ENCODE measurements at places on chromosomes 4 and X.

DNA sequence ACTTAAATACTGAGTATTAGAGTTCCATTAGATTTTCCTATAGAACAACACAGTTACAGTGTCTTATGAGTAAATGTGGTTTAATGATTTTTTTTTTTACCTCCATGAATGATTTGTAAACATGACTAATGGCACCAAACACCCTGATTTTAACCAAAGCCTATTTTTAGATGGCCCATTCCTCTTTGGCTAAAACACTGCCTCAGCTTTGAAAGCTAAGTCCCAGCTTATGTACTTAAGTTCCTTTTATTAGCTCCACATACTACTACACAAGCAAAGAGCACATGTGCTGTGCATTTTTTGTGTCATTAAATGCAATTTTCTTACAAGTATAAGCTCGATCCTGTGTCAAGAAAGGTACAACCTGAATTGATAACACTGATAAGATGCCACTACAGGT lies 575.6 kb upstream of the PITX2 start:
- DNase-seq: no peak

- DNase-seq: no peak
Observed at GRCh38 chr4:38857354-38858096, 908 bp upstream of the TLR6 start.

- no peak for DNase-seq
Observed at GRCh38 chrX:119790977-119791436, 423 bp downstream of the RPL39 start.

DNA sequence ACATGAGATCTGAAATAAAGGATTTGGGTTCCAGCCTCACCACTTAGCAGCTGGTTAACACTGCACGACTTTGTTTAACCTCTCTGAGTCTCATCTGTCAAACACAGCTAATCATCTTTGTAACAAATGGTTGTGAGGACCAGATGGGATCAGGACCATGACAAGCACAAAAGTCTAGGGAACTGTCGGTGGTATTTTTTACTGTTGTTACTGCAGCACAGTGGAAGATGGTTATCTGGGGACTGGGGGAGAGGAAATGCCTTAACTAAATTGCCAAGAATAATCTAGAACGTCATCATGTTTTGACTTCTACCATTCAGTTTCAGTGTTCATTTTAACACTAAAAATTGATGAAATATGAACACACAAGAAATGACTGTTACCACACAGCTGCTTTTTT lies 99.5 kb downstream of the ADGRA3 start:
- DNase-seq: no peak

DNA sequence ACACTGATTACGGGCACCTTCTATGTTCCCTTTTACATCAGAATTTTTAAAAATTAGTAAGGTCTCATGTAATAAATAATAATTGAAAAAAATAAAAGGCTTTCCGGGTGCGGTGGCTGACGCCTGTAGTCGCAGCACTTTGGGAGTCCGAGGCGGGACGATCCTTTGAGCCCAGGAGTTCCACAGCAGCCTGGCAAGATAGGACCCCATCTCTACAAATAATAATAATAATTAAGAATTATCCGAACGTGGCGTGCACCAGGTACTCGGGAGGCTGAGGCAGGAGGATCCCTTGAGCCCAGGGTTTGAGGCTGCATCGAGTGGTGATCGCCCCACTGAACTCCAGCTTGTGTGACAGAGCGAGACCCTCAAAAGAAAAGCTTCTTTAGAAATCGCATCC lies 771 bp upstream of the LAMTOR3 start:
- DNase-seq: no peak

- peak; percentile 78 for DNase-seq
Observed at GRCh38 chr4:86791126-86791525, 58.1 kb downstream of the SLC10A6 start.

GRCh38 chr4:89368861-89369260 lies 61.3 kb upstream of the GPRIN3 start:
- DNase-seq: no peak

GRCh38 chr4:129344058-129344457 lies 248.1 kb downstream of the C4orf33 start:
- DNase-seq: no peak

DNA sequence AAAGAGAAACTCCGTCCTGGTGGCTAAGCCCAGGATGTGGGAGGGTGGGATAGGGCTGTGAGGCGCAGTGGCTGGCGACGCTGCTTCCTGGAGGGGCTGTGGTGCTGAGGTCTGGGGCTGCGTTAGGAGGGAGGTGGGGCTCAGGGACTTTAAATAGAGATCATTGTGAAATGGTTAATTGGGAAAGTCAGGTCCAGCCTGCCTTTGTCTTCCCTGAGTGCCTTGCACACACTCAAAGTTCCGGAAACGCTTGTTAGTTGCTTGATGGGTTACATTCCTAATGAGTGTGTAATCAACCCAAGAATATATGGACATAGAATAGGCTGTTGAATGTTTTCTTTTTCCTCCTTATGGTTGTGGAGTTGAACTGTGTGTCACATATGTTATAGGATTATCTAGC lies 55.7 kb upstream of the CLDN34 start:
- no peak for DNase-seq

DNA sequence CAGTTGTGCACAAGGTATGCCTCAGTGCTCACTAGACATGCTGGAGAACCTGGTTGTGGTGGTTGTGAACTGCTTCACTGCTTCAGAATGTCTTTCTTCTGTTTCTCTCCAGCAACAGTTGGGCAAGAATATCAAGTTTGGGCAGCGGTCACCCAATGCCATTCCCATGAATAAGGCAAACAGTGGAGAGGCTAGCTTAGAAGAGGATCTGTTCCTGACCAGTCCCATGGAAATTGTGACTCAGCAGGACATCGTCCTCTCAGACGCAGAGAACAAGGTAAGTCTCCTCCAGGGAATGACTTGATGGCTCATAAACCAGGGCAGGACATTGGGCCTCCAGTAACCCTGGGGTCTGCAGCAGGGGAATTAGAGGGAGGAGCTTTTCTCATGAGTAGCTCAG lies 79.9 kb downstream of the AASDH start:
- DNase-seq: no peak

- DNase-seq: peak; percentile 82
Observed at GRCh38 chr4:8607603-8608481, 15.3 kb downstream of the CPZ start.

DNA sequence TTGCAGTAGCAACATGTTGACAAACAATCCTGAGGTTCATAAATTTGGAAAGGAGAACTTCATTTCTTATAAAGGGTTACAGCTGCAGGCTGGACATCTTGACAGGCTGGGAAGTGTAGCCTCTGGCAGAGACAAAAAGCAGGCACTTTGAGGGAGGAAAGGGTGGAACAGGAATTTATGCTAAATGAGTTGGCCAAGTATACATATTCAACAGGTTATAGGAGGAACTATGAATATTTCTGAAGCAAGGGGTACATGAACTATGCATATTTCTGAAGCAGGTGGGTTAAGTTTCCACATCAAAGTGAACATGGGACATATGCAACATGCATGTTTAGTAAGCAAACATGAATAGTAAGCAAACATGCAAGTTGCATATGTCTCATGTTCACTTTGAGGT lies 1.6 kb upstream of the ANTXR2 start:
- no peak for DNase-seq

- DNase-seq: no peak
Observed at GRCh38 chr4:174248407-174248806, 35.1 kb downstream of the FBXO8 start.

DNA sequence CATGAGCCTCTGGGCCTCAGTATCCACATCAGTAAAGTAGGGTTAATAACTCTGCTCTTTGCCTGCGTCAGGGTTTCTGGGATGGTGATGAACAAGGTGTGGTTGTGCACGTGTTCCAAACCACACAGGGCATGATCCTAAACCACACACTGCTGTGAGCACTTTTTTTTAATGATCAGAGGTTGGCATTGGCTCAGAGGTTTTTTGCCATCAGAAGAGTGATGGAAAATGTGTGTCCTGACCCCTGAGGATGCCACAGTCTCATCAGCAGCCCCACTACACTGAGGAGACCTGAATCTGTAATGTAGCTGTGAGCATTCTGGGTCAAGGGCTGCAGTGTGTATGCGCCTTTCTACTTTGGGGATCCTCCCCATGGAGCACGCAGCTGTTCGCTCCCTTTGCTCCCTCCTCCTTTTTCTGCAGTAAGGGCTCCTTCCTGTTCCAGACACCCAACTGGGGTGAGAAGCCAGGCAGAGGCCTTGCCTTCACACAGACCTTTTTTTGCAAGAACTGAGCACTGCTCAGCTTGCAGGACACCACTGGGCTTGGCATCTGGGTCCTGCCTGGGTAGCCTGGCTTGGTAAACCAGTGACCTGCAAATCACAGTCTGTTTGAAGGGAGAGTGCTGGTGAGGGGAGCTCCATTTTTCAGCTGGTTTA lies 87.5 kb downstream of the MAMLD1 start:
- DNase-seq: no peak

GRCh38 chr4:187961961-187962360 lies 33.6 kb upstream of the ZFP42 start:
- DNase-seq: no peak

DNA sequence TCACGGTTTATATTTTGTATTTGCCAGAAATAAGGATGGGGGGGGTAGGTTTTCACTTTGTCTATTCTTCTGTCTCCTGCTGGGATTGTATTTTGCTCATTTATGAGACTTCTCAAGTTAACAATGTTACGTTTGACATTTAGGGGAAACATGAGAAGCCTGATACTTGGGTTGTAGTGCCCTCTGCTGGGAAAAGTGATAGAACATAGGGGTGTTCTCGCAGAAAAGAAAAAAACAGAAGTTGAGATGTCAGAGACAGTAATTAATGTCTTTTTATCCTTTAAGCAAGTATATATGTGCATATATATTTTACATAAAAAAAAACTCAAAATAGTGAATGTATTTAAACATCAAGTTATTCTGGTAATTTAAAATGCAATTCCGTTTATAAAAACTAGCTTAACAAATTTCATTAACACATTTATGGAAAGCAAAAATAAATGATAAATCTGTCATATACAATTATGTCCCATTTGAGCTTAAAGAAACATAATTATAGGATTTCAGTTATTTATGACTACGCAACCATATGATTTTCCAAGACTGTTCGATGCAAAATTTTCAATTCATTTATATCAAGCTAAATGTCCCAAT lies 46.0 kb upstream of the TMPRSS11F start:
- DNase-seq: peak; percentile 28

GRCh38 chr4:129453524-129454200 lies 357.7 kb downstream of the C4orf33 start:
- no peak for DNase-seq

GRCh38 chr4:73341454-73341853 lies 62.6 kb upstream of the ALB start:
- DNase-seq: peak; percentile 59

DNA sequence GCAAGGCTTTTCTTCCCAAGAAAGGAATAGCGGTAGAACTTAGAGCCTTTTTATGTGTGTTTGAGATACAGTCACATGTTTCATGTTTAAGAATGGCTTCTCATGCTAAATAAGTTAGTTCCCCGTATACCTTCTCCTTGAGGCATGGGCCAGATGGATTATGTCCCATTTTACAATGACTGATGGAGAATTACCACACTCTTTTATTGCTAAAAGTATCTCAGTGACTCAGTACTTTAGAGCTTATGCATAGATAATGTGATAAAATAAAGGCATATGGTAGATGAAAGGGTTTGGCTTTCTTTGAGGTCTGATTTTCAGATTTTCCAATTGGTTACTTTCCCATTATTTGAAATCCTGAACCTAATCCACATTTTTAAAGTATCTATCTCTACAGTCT lies 121.8 kb upstream of the BMPR1B start:
- no peak for DNase-seq

DNA sequence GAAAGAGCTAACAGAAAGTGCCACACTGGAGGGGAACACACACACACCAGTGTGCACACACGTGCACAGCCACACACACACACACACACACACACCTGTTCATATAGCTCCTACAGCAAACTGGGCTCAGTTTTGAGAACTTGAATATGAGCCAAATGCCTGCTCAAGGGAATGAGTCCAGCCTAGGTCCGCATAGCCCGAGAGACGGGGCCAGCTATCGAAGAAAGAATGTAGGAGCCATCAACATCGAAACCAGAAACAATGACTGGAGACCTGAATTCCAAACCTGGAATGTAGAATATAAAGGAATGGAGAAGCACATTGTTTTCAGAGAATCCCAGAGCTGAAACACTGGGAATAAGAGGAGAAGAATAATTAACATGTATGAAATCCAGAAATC lies 37.6 kb upstream of the ERVMER34-1 start:
- no peak for DNase-seq

- no peak for DNase-seq
Observed at GRCh38 chrX:67583171-67583570, 39.4 kb downstream of the AR start.

GRCh38 chr4:18319431-18319830 lies 297.9 kb upstream of the LCORL start:
- DNase-seq: no peak

DNA sequence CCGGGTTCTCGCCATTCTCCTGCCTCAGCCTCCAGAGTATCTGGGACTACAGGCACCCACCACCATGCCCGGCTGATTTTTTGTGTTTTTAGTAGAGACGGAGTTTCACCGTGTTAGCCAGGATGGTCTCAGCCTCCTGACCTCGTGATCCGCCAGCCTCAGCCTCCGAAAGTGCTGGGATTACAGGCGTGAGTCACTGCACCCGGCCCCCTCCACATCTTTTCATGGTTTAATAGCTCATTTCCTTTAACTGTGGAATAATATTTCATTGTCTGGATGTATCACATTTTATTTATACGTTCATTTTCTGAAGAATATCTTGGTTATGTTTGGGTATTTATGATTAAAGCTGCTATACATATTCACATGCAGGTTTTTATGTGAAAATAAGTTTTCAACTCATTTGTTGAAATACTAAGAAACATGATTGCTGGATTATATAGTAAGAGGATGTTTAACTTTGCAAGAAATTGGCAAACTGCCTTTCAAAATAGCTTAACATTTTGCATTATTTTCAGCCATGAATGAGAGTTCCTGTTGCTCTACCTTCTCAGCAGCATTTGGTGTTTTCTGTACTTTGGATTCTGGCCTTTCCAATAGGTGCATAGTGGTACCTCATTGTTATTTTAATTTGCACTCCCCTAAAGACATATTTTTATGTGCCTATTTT lies 591.9 kb downstream of the TECRL start:
- no peak for DNase-seq

DNA sequence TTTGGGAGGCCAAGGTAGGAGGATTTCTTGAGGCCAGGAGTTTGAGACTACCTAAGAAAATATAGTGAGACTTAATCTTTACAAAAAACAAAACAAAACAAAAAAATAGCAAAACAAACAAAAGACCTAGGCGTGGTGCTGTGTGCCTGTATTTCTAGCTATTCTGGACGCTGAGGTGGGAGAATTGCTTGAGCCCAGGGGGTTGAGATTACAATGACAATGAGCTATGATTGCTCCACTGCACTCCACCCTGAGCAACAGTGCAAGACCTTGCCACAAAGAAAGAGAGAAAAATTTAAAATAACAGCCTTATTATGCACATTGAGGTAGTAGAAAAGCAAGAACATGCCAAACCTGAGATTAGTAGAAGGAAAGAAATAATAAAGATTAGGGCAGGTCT lies 657.7 kb downstream of the PDHA2 start:
- no peak for DNase-seq

DNA sequence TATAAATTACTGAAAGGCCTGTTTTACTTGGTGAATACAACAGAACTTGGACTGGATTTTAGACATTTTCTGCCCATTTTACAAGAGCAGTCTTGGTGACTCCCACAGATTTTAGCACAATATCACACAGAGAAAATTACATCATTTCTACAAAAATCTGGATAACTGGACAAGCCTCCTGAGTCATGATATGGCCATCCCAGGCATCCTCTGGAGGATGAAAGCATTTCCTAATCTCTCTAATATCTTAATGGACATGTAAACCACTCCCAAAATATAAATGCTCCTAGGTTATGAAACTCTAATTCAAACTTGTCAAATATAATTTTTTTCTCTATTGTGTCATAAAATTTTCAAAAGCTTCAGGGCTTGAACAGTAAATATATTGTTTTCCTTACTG lies 1170.8 kb upstream of the PCDH7 start:
- DNase-seq: no peak
